ENCODE measurements at places on chromosomes 11 and 22.
A peak's percentile ranks its signal among the peaks of the same experiment; 100 is the strongest.

DNA sequence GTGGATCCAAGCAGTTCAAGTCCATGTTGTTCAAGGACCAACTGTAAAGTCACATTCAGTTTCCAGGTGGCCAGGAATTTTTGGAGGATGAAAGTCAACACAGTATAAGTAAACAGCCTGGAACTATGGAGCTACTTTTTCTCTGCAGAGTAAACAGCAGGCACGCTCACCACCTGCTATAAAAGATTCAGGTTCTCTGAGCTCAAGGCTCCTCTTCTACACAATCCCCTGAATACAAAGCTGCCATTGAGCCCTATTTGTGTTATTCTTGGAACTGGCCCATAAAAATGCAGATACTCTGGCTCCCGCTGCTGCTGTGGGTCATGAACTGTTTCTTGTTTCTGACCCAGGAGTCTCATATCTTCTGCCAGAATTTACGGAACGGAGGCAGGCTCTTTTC is 56.9 kb upstream of the PRR5 start:
- DNase-seq = no peak

GRCh38 chr11:47524291-47524874 is 28.5 kb downstream of the CELF1 start:
- peak; percentile 76 for DNase-seq

DNA sequence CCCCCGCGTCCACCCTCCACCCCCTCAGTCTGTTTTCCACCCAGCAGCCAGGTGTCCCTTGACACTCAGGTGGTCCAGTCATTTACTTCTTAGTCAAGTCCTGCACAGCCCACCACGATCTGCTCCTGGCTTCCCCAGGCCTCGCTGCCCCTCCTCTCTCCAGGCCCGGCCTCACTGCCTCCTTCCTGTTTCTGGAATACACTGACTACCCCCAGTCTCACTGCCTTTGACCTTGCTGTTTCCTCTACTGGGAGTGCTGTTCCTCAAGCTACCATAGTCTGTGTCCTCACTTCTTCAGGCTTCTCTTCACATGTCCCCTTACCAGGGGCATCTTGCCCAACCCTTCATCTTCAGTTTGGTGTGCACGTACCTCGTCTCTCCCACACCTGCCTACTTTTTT is 7.4 kb downstream of the MCM5 start:
- no peak for DNase-seq

DNA sequence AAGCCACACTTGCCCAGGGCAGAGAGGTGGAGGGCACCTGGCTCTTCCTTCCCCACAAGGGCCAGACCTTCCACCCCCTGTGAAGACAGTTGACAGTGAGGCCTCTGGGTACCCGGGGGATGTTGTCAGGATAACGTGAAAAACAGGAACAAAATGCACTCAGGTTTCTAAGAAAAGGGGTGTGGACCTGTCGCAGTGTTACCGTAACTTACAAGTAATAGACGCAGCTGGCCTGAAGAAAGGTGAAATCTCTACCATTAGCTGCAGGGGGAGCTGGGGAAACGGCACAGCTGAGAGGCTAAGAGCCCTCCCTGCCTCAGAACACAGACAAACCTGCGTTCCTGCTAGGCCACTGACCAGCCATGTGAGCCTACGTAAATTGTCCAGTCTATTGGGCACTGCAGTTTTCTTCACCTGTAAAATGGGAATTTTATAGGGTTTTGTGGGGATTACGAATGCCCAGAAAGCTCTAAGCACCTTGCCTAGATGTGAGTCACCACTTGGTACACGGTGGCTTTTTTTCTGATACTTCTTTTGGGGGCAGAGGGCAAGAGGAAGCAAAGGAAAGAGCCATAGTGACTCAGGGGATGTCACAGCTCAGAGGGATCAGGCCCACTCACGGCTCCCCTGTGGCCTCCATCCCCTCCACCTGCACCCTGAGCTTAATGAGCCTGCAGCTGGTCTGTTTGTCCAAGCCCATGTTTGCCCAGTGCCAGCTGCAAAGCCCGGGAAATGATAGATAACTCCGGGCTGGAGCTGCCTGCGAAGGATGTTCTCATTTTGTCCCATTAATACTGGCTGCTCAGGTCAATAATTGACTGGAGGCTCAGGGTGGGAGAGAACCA is 18.4 kb upstream of the CABP7 start:
- no peak for DNase-seq

DNA sequence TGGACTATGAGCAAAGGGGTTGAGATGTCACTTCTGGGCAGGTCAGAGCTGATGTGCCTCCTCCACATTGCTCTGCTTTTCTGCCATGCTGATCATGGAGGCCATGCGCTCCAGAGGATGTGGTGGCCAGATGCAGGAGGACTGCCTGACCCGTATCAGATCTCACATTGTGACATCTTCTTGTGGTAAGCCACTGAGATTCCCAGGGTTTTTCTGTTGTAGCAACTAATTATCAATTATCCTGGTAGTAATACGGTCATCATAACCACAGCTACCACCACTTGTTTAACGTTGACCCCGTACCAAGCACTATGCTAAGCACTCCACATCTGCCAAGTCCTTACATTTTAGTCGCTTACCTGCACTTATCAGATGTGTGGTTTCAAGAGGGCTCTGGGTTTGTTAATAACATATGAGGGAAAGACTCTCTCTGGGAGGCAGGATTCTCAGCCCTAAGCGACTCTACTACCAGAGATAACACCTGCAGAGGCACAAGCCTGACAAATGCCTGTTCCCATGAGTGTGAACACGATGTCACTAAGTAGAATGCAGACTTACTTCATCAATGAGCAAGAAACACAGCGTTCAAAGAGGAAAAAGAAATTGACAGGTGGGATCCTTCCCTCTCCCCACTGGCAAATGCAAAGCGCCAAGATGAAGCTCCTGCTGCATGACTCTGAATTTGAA is 63.6 kb upstream of the TIMP3 start:
- no peak for DNase-seq

GRCh38 chr11:70290361-70291065 is 20.0 kb downstream of the PPFIA1 start:
- DNase-seq = no peak

DNA sequence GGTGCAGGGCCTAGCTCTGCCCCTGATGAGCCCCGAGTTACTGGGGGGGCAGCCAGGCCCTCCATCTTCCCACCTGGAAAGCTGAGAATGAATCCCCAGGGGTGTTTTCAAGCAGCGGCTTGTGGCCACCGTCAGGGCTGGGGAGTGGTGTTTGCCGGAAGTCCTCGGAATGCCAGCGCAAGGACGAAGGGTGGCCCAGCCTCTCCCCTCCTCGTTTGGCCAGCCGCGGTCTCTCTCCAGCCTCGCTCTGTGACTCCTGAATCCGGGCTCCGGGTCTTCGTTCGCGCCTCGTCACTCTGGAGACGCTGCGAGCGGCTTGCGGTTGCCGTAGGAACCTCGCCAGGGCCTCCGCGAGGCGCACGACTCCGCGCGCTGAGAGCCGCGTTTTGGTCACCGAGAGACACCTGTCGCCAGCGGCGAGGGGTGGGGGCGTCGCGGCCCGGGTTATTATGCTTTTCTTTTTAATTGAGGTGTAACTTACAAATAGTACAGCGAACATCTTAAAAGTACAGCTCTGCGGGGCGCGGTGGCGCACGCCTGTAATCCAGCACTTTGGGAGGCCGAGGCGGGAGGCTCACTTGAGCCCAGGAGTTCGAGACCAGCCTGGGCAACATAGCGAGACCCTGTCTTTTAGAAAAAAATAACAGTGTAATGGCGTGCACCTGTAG is 6.3 kb upstream of the KDELR3 start:
- DNase-seq = peak; percentile 85

- no peak for DNase-seq
Observed at GRCh38 chr11:22431106-22431505, 92.9 kb downstream of the SLC17A6 start.

DNA sequence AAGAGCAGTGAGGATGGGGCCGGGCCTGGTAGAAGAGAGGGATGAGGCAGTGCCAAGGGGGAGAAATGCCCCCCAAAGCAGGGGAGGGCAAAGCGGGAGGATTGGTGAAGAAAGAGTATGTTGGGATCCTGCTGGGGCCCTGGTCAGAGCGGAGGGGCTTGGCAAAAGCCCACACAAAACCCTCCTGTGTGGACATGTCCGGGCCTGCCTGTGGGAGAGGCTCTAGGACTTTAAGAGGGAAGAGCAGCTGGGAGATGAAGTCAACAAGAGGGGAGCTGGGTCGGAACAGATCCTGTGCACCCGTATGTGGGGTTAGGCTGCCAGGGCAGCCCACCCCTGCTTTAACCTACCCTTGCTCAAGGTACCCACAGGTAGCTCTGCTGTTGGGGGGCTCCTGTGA is 25.8 kb downstream of the ART5 start:
- peak; percentile 28 for DNase-seq

GRCh38 chr11:20452585-20452984 is 65.1 kb downstream of the PRMT3 start:
- no peak for DNase-seq

- DNase-seq = peak; percentile 87
Observed at GRCh38 chr11:46513934-46514342, 79.9 kb downstream of the AMBRA1 start.

GRCh38 chr11:47213950-47214565 is 716 bp upstream of the DDB2 start:
- peak; percentile 98 for DNase-seq

DNA sequence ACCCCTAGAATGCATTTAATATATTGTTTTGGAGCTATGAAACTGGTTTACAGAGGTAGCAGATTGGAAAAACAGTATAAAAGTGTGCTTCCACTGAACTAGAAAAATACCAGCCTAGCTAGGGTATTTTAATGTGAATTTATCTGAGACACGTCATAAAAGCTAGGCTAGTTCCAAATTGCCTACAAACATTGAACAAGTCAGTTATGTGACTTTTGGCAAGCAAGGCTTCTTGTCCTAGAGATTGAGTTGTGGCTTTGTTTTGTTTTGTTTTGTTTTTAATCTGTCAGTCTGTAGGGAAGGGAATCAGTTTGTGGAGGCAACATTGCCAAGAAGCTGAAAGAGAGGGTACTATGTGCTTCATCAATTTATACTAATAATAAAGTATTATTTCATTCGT is 24.2 kb downstream of the RTN3 start:
- DNase-seq = no peak

DNA sequence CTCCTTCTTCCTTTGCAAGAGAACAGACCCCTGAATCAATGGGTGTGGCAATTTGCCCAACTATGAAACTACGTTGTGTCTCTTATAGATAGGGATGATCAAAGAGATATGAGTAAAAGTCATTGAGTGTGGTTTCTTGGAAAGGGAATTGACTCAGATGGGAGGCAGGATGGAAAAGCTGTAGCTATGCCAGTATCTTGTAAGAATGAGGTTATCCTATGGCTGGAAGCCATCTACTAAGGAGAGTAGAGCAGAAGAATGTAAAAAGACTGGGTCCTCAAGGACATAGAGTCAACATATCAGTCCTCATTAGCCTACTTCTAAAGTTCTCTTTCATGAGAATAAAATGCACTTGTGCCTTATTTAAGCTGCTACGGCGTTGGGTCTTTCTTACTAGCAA is 78.9 kb upstream of the POU2AF2 start:
- DNase-seq = no peak

DNA sequence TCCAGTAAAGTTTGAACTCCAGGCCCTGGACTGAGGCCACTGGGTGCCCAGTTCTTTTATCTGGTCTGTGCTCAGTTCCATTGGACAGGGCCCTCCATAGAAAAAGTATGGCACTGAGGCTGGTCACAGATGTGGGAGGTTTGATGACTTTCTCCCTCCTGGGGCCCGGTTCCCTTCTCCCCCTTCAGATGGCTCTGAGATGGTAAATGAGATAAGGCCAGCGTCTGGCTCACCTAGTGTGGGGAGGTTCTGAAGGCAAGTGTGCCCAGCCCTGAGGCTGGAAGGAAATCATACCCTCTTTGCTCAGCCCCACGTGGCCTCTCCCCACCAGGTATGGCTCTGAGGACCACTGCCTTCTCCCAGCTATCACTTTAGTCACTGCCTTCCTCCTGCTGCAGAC is 1.5 kb upstream of the CLDN5 start:
- no peak for DNase-seq

GRCh38 chr22:40035351-40035750 is 40.6 kb downstream of the FAM83F start:
- peak; percentile 33 for DNase-seq

GRCh38 chr11:19625438-19625837 is 87.2 kb upstream of the NAV2 start:
- no peak for DNase-seq

DNA sequence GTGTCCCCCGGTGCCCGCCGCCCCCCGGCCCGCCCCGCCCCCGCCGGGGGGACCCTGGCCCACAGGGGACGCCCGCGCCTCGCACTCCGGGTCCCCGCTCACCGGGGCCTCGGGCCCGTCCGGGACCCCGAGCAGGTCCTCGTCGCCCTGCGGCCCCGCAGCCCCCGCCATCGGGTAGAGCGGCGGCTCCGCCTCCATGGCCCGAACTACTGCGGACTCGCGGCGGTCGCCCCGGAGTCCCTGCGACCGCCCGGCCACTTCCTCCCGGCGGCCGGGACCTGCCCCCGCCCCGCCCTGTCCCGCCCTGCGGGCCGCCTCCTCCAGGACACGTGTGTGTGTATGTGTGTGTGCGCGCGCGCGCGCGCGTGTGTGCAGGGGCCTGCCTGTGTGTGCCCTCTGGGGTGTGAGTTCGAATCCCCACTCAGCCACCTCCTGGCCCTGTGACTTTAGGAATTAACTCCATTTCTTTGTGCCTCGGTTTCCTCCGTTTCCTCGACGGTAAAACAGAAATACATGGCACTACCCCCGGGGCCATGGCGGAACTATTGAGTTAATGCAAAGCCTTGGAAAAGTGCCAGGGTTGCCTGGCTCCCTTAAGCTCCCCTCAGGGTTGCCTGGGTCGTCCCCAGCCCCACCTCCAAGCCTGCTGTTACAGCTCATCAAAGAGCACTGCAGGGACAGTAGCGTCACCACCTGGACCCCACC is at the start of gene UNC93B1:
Gene UNC93B1, minus strand, starts transcription at position 252 of the 705 bp plus-strand sequence. Its CDS starts 54 bp downstream, at position 198.
- peak; percentile 94 for DNase-seq

DNA sequence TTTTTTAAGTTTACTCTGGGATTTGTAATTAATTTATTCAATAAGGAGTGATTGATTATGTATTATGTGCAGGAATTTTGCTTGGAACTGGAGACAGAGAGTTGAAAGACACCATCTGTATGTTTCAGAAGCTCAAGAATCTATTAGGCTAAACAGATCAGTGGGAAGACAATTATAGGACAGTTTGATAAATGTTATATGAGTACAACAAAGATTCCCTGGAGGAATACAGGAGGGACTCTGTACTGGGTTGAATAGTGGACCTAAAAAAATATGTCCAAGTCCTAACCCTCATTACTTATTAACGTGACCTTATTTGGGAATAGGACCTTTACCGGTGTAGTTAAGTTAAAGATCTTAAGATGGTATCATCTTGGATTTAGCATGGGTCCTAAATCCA is 681.2 kb downstream of the NELL1 start:
- no peak for DNase-seq

DNA sequence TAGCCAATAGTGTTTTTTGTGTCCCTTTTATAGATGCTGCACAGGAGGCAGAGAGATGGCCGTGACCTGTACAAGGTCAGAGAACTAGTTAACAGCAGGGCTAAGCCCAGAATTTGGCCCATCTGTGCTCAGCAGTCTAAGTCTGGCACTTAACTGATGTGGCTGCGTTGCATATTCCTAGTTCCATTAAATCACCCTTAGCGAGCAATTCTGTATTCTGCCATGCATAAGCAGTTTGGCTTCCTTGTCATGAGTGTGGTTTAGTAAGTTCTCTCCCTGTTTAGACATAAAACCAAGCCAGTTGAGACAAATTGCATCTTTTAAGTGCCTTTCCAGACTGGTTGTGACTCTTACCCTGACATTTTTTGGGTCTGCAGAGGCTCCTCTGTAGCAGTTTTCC is 230.6 kb upstream of the TENM4 start:
- no peak for DNase-seq
